Cardiac fibroblast (primary cell): ENCODE measurements at places on chromosomes 7 and 10.

DNA sequence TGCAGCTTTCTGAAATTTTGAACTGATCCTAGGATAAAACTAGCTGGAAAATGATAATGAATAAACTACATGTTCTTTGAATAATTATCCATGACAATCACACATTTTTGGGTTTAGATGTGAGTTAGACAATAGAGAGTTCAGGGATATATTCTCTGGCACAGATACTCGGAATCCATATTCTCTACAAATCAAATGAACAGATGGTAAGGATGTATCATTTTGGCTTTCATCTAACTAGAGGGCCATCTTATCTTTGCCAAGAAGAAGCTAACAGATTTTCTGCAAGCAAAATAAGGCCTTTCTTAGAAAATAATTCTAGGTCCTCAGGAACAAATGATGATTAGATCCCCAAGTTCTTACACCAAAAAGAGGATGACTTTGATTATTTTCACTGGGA lies 355.9 kb upstream of the C7orf33 start:
- DNase-seq: no peak

- no peak for DNase-seq
These were observed 98.1 kb downstream of the NT5C2 start for GRCh38 chr10:103095005-103095404.

DNA sequence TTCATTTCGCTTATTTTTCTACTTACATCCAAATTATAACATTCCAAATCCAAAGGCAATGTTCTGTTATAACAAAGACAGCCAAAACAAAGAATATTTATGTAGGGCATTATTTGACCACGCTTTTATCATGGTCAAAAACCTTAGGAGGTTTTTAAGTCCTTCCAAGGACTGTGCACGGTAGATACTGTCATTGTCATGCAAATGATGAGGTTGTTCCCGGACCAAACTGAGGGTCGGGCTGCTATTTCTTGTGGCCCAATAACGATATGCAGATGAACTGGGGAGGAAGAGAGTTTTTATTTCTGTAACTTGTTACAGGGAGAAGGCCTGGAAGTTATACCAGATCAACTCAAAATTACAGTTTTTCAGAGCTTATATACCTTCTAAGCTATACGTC lies 56.6 kb upstream of the STEAP4 start:
- no peak for DNase-seq

DNA sequence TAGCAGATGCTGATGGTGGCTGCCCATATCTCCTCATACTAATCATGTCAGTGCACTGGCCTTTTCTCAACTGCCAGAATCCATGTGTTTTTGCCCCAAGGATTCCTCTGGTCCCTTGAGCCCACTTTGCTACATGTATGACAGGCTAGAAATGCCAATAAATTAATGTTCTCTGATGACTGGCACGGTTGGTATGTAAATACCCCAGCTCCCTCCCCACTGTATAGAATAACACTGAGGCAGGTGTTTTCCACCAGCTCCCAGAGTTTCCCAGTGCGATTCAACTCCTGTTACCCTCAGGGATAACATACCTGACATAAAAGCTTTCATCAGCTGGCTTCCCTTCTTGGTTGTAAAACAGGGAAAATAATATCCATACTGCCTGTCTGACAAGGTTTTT lies 9.0 kb upstream of the PLEKHS1 start:
- DNase-seq: no peak
